Right atrium auricular region (tissue), 2 donors: ENCODE measurements at places on chromosomes 16 and 17. TPM values are rescaled to one million over a fixed set of nuclear protein-coding genes. Genes with fewer than 3 reads are reported as not detected.

DNA sequence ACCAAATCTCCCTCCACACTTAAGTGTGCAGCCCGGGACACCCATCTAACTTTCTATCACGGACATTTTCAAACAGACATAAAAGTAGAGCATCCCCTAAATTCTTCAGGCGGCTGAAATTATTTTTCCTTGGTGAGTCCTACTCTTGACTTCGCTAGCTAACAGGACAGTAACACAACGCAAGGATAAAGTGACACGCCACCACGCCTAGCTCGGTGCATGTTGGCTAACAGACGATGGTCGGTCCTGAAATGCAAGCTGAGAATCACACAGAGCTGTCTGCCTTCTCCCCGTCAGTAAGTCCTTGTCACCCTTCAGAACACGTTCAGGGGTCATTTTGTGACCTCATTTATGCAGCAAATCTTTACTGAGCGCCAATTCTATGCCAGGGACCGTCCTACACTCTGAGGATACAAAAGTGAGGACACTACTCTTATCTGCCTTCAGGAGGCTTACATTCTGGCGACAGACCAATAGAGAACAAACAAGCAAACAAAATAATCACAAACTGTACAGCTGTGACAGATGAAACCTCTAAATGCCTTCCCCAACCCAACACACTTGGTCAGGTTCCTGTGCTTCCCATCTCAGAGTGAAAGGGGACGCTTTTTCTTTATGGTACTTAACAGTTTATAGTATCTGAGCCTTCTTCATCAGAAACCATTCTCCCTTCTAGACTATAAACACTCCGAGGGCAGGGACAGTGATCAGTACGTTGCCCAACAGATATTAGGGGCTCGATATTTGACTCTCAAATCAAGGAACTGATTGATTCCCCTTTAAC is 1.3 kb downstream of the NTAN1 start:
- peak; percentile 52 for DNase-seq

DNA sequence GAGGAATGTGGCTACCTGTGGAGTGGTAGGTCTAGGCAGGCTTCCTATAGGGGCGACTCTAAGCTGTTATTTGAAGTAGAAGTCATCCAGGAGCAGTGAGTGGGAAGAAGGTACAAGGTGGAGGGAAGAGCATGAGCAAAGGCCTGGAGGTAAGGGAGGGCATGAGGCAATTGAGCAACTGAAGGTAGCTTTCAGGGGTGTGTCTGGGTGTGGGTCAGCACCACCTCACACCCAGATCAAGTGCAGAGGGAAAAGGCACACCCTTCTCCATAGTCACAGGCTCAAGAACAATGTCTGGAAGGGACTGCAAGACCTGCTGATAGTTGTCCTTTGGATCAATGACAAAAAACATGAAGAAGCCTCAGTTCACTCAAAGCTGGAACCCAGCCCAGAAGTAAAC is 46.5 kb upstream of the IRX6 start:
- no peak for DNase-seq

Gene CD7
- 1.7 TPM for total RNA-seq

Gene TSPAN10
- total RNA-seq: not detected

DNA sequence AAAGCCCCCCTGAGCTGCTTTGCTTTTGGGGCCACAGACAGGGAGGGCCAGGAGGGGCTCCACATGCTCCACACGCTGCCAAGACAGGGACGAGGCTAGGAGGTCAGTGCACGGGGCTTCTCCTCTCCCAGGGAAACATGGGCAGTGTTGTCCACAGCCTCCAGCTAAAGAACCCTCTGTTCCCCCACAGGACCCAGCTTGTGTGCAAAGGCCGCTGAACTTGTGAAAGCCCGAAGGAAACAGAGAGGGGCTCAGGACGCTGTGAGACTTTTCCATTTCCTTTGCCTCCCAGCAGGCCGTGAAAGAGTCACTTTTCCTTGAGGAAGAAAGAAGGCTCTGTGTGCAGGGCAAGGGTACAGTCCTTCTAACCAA is 9.7 kb downstream of the CDRT4 start:
- DNase-seq: no peak

DNA sequence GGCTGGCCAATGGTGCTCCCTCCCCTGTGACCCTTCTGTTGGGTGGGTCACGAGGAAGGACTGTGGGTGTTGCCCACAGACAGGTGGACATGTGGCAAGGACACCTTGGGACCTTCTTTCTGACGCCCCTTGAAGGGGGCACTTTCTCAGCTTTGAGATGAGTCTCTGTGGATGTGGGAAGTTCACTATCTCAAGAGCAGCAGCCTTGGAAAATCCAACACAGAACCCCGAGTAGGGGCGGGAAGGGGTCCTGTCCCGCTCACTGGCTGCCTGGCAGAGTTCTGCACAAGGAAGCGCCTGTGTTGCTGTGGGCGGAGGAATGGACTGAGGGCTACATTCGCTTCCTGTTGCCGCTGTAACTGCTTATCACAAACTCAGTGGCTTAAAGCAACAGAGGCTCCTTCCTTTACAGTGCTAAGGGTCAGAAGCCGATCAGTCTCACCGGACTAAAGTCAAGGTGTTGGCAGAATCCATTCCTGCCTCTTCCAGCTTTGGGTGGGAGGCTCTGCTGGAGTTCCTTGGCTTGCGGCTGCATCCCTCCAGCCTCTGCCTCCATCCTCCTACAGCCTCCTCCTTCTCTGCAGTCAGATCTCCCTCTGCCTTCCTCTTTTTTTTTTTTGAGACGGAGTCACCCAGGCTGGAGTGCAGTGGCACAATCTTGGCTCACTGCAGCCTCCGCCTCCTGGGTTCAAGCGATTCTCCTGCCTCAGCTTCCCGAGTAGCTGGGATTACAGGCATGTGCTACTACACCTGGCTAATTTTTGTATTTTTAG is 305.2 kb downstream of the SEC14L1 start:
- DNase-seq: no peak

GRCh38 chr16:84742641-84743092 is 42.9 kb downstream of the USP10 start:
- DNase-seq: no peak

- no peak for DNase-seq
Measured at GRCh38 chr17:34499576-34499975, 79.8 kb upstream of the TMEM132E start.

Gene ARRB2
- total RNA-seq: 22.9 TPM

DNA sequence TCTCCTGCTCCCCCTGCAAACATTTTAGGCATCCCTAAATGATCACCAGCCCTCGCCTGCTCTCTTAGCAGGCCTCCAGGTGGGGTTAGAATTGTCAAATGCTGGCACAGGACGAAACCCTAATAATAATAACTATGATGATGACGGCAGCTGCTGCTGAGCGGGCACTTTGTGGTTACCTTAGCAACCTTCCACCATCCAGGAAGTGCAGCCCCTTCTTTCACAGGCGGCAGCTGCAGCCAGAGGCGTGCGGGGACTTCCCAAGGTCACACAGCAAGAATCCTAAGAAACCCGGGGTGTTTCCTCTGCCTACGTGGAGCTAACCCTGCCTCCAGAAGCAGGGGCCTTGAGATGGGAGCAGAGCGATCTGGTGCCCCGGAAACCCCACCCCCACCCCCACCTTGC is 22.4 kb upstream of the EIF1 start:
- no peak for DNase-seq

DNA sequence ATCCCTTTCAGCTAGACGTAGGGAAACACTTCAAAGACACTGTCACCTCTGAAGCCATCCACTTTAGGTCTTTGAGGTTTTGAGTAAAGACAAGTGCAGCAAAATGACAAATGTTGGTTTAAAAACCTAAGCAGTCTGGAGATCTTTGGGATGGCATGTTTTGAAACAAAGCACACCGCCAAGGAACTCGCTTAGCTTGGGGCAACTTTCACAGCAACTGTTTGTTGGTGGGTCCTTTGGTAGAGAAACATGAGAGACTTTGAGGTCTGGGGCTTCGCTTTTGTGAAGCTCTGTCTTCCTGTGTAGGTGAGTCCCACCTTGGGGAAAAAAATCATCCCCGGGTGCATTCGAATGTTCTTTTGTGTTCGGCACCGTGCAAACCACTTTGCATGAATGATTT is 357.5 kb downstream of the SNX29 start:
- DNase-seq: no peak

- no peak for DNase-seq
Measured at GRCh38 chr16:74100395-74101326, 196.0 kb upstream of the PSMD7 start.

Gene TP53TG3F
- not detected for total RNA-seq

GRCh38 chr16:78704416-78704815 is 605.0 kb downstream of the WWOX start:
- no peak for DNase-seq

DNA sequence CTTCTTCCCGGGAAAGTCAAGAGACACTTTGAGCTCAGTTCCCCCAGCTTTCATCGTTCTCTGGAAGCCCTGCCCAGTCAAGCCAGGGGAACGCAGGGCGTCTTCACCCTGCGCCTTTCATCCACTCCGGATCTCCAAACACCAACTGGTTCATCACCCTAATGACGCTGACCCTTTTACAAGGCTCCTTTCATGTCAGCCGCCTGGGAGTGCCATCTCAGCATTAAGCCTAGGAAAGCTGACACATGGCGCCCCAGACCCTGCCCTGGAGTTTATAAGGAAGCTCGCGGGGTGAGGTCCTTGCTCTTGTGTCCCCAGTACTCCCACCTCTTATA is 594 bp upstream of the DNAJC7 start:
- DNase-seq: no peak

Gene CA10
- total RNA-seq: not detected

DNA sequence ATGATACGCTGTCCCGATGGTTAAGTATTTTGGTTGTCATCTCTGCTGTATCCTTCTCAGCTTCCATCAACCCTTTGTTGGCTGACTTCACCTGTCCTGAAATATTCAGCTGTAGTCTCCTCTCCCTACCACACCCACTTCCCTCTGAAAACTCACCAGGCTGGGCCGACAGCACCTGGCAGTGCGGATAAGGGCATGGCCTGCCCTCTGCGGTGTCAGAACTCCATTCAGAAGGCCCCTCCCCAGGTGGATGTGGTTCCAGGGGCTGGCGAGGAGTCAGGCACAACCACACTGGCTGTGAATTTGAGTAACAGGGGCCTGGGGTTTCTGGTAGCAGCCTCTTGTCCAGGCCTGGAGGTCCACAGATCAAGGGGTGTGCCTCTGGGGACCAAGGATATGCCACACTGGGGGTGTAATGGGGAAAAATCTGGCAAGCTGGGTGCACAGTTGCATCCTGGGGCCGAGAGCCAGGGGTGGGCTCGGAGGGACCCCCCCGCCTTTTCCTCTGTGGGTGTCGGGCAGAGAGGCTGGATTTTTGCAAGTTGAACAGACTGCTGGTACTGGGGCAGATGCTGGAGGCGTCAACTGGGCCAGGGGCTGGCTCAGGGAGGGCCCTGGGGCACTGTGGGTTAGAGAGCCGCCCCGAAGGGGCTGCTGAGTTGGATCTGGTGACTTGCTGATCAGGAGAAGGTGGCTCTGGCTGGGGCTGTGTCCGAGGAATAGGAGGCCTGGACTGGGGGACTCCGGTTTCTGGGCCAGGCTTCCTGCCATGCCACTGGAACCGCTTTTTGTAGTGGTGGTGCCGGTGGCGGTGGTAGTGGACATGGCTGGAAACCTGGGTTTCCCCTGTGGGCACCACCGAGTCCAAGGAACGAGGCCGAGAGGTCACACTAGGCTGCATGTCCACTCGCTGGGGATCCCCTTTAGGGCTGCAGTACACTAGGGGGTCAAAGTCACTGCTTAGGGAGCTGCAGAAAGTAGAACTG is 5.6 kb upstream of the SUPT4H1 start:
- no peak for DNase-seq

Gene CDRT15
- total RNA-seq: not detected

DNA sequence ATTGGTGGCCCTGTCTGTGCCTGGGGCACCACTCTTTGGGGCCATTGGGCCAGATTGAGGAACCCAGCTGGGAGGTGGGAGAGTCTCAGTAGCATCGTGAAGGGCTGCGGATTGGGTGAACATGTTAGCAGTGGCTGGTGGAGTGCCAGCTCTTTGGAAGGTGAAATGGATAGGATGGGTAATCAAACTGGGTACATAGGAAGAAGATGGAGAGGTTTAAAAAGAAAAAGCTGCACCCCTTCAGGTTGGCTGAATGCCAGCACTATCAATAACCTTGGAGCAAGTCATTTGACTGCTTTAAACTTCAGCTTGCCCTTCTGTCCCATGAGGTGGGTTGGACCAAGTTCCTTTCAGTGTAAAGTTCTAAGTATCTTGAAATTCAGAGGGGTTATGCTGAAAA is 95.0 kb downstream of the RPTOR start:
- DNase-seq: no peak

- no peak for DNase-seq
Measured at GRCh38 chr16:30892670-30893416, 1.0 kb downstream of the BCL7C start.

DNA sequence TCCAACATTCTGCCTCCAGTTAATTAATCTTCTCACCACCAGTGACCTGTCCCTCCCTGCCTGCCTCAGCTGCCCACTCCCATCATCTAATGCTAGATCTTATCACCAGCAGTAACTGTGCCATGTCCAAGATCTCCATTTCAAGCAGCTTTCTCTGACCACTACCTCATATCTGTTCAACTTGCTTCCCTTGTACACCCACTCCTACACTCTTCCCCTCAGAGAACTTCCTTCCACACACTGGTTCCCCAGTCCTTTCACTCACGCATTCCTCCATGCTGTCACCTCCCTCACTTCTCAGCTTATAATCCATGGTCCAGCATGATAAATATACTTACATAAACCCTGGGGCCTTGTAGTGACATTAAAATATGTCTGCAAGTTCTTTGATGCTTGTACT is 31.8 kb upstream of the DYNLL2 start:
- DNase-seq: no peak
